ENCODE measurements at places on chromosomes 5 and 9. TPM values are rescaled to one million over a fixed set of nuclear protein-coding genes. Genes with fewer than 3 reads are reported as not detected.

ASS1 gene
- 182 TPM for total RNA-seq

DNA sequence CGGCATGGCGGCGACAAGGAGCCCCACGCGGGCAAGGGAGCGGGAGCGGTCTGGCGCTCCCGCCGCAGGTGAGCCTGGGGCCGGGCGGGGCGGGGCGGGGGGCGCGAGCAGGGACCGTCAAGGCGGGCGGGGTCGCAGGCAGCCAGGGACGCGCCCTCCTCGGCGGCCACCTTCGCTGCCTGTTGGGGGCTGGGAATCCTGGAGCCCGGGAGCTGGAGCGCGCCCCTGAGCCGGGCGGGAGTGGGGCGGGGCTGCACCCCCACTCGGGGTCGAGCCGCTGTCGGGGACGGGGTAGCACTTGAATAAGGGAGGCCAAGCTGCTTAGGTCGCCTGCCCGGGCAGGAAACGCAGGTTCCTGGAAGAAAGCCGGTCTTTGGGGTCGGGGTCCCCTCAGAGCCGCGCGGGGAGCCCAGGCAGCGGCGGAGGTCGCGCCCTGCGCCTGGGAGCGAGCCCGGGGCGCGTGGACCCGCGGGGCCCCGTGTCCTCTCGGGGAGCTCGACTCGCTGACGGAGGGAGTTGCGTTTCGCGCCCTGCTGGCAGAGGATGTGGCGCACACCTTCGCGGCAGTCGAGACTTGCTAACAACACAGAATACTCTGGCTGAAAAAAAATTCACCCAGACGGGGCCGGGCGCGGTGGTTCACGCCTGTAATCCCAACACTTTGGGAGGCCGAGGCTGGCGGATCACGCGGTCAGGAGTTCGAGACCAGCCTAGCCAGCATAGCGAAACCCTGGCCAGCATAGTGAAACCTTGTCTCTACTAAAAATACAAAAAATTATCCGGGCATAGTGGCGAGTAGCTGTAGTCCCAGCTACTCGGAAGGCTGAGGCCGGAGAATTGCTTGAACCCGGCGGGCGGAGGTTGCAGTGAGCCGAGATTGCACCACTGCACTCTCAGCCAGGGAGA, 552 bp downstream of the OTULINL start:
- no peak for DNase-seq
- H3K36me3 ChIP-seq, result no peaks in the 10 kb centered on the region
- H3K27me3 ChIP-seq, result peaks cover 39% of the 10 kb centered on the region
- H3K4me1 ChIP-seq, result no peaks in the 10 kb centered on the region

DNA sequence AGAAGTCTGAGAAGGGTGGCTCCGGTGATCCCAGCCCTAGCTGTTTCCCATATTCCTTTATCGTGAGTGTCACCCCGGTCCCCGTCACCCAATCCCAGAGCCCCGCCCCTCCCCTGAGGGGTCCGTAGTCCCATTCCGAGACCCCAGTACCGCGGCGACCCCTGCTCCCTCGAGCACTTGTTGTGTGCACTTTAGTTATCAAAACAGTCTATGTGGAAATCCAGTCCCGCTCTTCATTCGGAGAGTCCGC, 223 bp downstream of the LRSAM1 start:
- H3K4me3 ChIP-seq, result peak overlapping the region; percentile 78
- no peaks in the 10 kb centered on the region for H3K27me3 ChIP-seq
- H3K27ac ChIP-seq, result peak overlapping the region; percentile 72
- no peak for DNase-seq
- peaks cover 27% of the 10 kb centered on the region for H3K4me1 ChIP-seq
- H3K36me3 ChIP-seq, result peaks cover 39% of the 10 kb centered on the region

- H3K4me3 ChIP-seq, result no peak overlapping the region
- no peak overlapping the region for H3K27ac ChIP-seq
- no peaks in the 10 kb centered on the region for H3K36me3 ChIP-seq
- H3K27me3 ChIP-seq, result no peaks in the 10 kb centered on the region
- peak; percentile 75 for DNase-seq
These were observed 961.3 kb upstream of the CTNND2 start for GRCh38 chr5:12865529-12865928.

- peaks cover 21% of the 10 kb centered on the region for H3K4me1 ChIP-seq
- peak overlapping the region; percentile 88 for H3K4me3 ChIP-seq
- H3K27ac ChIP-seq, result peak overlapping the region; percentile 80
- no peaks in the 10 kb centered on the region for H3K27me3 ChIP-seq
- DNase-seq, result no peak
These were observed 491 bp downstream of the APC start for GRCh38 chr5:112738191-112738560.

PPP3R2 gene
- total RNA-seq, result not detected

DNA sequence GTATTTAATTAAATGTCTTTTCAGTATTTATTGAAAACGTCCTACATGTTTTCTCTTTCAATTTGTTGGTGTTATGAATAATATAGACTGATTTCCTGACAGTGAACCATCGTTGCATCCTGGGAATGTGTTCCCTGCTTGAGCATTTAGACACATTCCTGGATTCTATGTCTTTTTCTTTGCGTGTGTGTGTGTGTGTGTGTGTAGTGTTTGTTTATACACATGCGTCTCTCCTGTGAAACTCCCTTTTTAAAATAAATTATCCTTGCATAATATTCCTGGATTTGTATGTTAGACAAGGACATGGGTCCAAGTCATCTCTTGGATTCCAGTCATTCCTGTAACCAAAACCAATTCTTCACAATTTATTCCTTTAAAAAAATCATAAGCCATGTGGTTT, 153.4 kb downstream of the HSPA4 start:
- H3K27ac ChIP-seq, result no peak overlapping the region
- peaks cover 2% of the 10 kb centered on the region for H3K27me3 ChIP-seq
- no peaks in the 10 kb centered on the region for H3K36me3 ChIP-seq
- no peak overlapping the region for H3K4me3 ChIP-seq

DNA sequence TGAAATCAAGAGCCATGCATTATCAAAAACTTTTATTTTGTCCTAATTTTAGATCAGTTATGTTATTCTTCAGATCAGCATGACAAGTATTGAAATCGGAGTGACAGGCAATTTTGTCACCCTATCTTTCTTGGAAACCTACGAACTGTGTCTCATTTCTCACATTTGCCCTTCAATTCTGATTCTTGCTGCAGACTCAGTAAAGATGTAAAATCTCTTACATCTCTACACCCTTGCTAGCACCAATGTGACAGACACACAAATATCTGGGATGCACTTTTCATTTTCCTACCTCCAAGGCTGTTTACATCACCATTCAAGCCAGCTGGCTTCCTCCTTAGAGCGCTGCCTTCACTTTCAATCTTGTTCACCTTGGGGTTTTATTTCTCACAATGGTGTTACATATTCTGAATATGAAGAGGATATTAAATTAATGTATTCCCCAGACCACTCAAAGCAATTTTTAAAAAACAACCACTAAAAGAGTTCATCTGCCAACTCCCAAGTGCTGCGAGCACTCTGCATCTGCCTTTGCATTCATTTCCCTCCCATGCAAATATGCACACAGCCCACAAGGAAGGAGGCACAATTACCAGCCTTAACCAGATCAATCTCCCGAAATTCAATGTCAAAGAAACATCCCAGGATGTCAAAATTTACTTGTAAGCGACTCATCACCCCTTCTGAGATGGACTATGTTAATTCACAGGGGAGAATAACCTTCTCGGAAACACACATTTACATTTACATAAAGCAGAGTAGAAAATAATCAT, 164.3 kb downstream of the ENC1 start:
- H3K4me1 ChIP-seq, result no peaks in the 10 kb centered on the region
- peaks cover 2% of the 10 kb centered on the region for H3K27me3 ChIP-seq
- H3K36me3 ChIP-seq, result no peaks in the 10 kb centered on the region
- no peak overlapping the region for H3K27ac ChIP-seq

- H3K4me1 ChIP-seq, result peaks cover 4% of the 10 kb centered on the region
- H3K27me3 ChIP-seq, result no peaks in the 10 kb centered on the region
- H3K4me3 ChIP-seq, result no peak overlapping the region
- no peaks in the 10 kb centered on the region for H3K36me3 ChIP-seq
- DNase-seq, result no peak
- no peak overlapping the region for H3K27ac ChIP-seq
These were observed 14.0 kb upstream of the MLANA start for GRCh38 chr9:5876711-5877110.

DMRT3 gene
- total RNA-seq, result not detected

PHF24 gene
- total RNA-seq, result 0.16 TPM

- peaks cover 5% of the 10 kb centered on the region for H3K4me1 ChIP-seq
- H3K27me3 ChIP-seq, result no peaks in the 10 kb centered on the region
- H3K36me3 ChIP-seq, result no peaks in the 10 kb centered on the region
- H3K4me3 ChIP-seq, result no peak overlapping the region
- DNase-seq, result no peak
- no peak overlapping the region for H3K27ac ChIP-seq
These were observed 523.5 kb upstream of the ZNF608 start for GRCh38 chr5:125269926-125270325.

SH3RF2 gene
- total RNA-seq, result 8.6 TPM

GRCh38 chr5:123827811-123828210, 315.8 kb downstream of the CSNK1G3 start:
- H3K4me1 ChIP-seq, result no peaks in the 10 kb centered on the region
- no peak for DNase-seq
- H3K27ac ChIP-seq, result no peak overlapping the region
- H3K4me3 ChIP-seq, result no peak overlapping the region

GFRA3 gene
- total RNA-seq, result not detected

GRCh38 chr5:40914835-40915234, 5.5 kb downstream of the C7 start:
- no peak overlapping the region for H3K4me3 ChIP-seq
- DNase-seq, result peak; percentile 49
- H3K4me1 ChIP-seq, result peaks cover 4% of the 10 kb centered on the region
- no peak overlapping the region for H3K27ac ChIP-seq
- H3K36me3 ChIP-seq, result no peaks in the 10 kb centered on the region
- no peaks in the 10 kb centered on the region for H3K27me3 ChIP-seq

HAVCR2 gene
- 10.0 TPM for total RNA-seq

DNA sequence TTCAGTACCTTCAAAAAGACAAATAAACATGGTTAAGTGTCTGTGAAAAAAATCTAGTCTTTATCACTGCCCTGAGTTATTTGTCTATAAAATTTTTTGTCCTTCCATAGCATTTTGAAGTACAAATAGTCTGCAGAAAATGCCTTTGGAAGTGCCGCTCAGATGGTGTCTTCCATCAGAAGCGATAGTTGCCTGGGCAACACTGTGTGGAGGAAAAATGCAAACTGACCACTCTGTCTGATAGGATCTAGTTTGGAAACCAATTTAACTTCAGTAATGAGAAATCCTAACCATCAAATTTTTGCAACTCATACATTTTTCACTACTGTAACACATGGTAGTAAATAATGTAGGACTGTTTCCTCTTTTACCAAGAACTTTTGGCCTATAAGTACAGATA, 449.9 kb downstream of the PRELID2 start:
- no peaks in the 10 kb centered on the region for H3K27me3 ChIP-seq
- no peak overlapping the region for H3K4me3 ChIP-seq
- no peaks in the 10 kb centered on the region for H3K4me1 ChIP-seq
- H3K27ac ChIP-seq, result no peak overlapping the region
- DNase-seq, result no peak

- H3K27me3 ChIP-seq, result no peaks in the 10 kb centered on the region
- H3K36me3 ChIP-seq, result no peaks in the 10 kb centered on the region
- H3K4me1 ChIP-seq, result peaks cover 23% of the 10 kb centered on the region
- H3K4me3 ChIP-seq, result no peak overlapping the region
- no peak overlapping the region for H3K27ac ChIP-seq
- DNase-seq, result no peak
These were observed 278.1 kb downstream of the GADD45G start for GRCh38 chr9:89882930-89883361.

- no peaks in the 10 kb centered on the region for H3K27me3 ChIP-seq
- no peaks in the 10 kb centered on the region for H3K4me1 ChIP-seq
- no peak overlapping the region for H3K4me3 ChIP-seq
- no peak overlapping the region for H3K27ac ChIP-seq
These were observed 405.1 kb downstream of the KCTD16 start for GRCh38 chr5:144575736-144576135.

WNK2 gene
- 0.89 TPM for total RNA-seq

DNA sequence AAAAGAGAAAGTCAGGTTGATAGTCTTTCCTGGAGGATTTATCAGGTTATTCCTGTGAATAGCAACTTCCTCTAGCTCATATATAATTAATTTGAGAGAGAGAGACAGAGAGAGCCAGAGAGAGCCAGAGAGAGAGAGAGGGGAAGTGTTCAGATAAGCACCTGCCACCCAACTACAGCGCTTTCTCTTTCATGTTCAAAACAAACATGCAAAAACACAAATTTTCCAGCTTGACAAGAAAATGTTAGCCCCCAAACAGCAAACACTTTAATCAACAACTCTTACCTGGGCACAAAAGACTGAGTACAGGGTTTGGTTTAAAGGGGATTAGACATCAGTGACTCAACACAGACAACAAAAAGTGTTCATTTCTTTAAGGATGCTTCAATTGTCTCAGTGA, 61.7 kb upstream of the PLPP6 start:
- no peak overlapping the region for H3K4me3 ChIP-seq
- H3K27me3 ChIP-seq, result no peaks in the 10 kb centered on the region
- no peak for DNase-seq
- H3K27ac ChIP-seq, result no peak overlapping the region

DNA sequence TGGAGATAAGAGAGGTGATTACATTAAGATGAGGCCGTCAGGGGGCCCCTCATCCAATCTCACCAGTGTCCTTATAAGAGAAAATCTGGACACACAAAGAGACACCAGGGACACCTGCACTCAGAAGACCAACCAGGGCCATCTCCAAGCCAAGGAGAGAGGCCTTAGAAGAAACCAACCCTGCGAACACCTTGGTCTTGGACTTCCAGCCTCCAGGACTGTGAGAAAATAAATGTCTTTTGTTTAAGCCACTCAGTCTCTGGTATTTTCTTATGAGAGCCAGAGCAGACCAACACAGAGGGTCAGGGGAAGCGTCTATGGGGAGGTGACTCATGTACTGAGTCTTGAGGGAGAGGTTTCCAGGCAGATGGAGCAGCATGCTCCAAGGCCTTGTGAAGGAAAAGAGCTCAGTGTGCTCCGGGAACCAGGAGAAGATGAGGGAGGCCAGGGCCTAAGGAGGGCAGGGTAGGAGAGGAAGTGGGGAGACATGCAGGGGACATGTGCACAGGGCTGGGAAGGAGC, 5.4 kb downstream of the PHYKPL start:
- H3K27me3 ChIP-seq, result no peaks in the 10 kb centered on the region
- peaks cover 21% of the 10 kb centered on the region for H3K36me3 ChIP-seq
- H3K27ac ChIP-seq, result no peak overlapping the region

DNA sequence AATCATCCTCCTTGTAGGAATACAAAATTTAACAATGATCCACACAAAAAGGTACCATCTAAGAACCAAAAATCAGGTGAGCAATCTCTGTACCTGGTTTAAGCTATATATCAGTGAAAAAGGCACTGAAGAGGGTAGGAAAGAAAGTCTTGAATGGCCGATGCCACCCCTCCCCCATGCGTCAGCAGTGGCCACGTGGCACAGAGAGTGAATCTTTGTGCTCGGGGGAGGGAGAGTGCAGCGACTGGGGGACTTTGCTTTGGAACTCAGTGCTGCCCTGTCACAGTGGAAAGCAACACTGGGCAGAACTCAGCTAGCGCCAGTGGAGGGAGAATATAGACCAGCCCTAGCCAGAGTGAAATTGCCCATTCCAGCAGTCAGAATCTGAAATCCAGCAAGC, 28.3 kb upstream of the PDE4D start:
- no peak for DNase-seq
- no peaks in the 10 kb centered on the region for H3K36me3 ChIP-seq
- no peaks in the 10 kb centered on the region for H3K4me1 ChIP-seq
- no peak overlapping the region for H3K4me3 ChIP-seq
- H3K27ac ChIP-seq, result no peak overlapping the region

GRCh38 chr5:129474544-129474943, 14.4 kb downstream of the ADAMTS19 start:
- no peaks in the 10 kb centered on the region for H3K4me1 ChIP-seq
- no peak overlapping the region for H3K27ac ChIP-seq
- no peaks in the 10 kb centered on the region for H3K27me3 ChIP-seq
- no peaks in the 10 kb centered on the region for H3K36me3 ChIP-seq
- peak; percentile 5 for DNase-seq
- no peak overlapping the region for H3K4me3 ChIP-seq

All from astrocyte (in vitro differentiated cells and primary cell).